ENCODE measurements at places on chromosomes 11 and 22. TPM values are rescaled to one million over a fixed set of nuclear protein-coding genes. Genes with fewer than 3 reads are reported as not detected.

Gene CCDC87
- total RNA-seq, result 0.41 TPM

GRCh38 chr11:70568035-70568813, 169.9 kb downstream of the CTTN start:
- H3K27me3 ChIP-seq, result peaks cover 44% of the 10 kb centered on the region
- peak; percentile 55 for DNase-seq
- H3K36me3 ChIP-seq, result no peaks in the 10 kb centered on the region

DNA sequence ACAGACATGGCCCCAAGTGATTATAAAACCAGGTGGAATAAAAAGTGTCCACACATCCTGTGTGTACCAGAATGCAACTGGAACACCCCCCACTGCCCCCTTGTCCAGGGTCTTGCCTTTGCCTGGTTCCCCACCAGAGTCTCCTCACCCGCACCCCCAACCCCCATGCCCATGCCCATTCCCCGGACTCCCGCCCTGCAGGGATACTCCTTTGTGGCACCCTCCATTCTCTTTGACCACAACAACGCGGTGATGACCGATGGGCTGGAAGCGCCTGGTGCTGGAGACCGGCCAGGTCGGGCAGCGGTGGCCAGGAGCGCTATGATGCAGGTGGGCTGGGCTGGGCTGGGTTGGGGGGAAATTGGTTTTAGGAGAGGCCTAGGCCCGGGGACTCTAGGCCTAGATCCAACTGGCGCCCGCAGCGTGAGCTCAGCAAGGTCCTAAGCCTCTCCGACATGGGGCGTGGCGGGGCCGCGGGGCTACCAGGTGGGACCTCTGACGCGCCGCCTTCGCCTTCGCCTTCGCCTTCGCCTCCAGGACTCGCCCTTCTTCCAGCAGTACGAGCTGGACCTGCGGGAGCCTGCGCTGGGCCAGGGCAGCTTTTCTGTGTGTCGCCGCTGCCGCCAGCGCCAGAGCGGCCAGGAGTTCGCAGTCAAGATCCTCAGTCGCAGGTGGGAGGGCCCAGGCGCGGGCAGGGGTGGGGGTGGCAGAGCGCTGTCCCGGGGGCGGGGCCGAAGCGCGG, 9.1 kb downstream of the RPS6KA4 start:
- H3K36me3 ChIP-seq, result peaks cover 79% of the 10 kb centered on the region
- no peak for DNase-seq
- H3K4me1 ChIP-seq, result peaks cover 6% of the 10 kb centered on the region
- no peaks in the 10 kb centered on the region for H3K27me3 ChIP-seq

DNA sequence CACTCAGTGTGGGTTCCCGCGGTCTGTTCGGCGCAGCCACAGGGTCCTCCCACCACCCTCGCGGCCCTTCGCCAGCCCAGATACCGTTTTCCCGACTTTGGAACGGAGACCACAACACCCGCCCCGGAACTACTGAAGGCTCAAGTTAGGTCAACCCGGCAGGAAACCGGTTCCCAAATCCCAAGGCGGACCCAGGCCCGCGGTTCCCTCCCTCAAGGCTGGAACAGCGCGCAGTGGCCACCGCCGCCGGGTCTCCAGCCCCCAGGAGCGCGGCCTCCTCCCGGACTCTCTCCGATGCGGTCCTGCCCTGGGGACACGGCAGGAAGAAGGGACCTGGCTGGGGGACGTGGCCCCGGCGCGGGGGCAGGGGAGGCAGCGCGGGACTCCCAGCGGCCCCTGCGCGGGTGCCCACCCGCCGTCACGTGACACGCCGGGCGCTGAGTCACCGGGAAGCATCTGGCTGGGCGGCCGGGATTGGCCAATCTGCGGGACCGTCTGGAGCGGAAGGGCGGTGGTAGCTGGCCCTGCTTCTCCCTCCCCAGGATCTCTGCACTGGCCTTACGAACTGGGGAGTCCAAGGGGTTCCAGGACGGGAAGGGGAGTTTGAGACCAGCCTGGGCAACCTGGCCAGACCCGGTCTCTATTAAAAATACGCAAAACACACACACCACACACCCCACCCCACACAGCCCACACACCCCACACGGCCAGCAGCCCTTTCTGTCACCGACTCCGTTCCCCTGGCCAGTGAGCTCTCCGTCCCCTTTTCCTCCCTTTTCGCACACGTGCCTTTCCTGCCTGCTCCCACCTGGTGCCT, 21.5 kb upstream of the MALAT1 start:
- H3K4me3 ChIP-seq, result peak overlapping the region; percentile 79
- H3K4me1 ChIP-seq, result peaks cover 79% of the 10 kb centered on the region
- H3K27ac ChIP-seq, result peak overlapping the region; percentile 99
- no peaks in the 10 kb centered on the region for H3K27me3 ChIP-seq
- H3K36me3 ChIP-seq, result no peaks in the 10 kb centered on the region

DNA sequence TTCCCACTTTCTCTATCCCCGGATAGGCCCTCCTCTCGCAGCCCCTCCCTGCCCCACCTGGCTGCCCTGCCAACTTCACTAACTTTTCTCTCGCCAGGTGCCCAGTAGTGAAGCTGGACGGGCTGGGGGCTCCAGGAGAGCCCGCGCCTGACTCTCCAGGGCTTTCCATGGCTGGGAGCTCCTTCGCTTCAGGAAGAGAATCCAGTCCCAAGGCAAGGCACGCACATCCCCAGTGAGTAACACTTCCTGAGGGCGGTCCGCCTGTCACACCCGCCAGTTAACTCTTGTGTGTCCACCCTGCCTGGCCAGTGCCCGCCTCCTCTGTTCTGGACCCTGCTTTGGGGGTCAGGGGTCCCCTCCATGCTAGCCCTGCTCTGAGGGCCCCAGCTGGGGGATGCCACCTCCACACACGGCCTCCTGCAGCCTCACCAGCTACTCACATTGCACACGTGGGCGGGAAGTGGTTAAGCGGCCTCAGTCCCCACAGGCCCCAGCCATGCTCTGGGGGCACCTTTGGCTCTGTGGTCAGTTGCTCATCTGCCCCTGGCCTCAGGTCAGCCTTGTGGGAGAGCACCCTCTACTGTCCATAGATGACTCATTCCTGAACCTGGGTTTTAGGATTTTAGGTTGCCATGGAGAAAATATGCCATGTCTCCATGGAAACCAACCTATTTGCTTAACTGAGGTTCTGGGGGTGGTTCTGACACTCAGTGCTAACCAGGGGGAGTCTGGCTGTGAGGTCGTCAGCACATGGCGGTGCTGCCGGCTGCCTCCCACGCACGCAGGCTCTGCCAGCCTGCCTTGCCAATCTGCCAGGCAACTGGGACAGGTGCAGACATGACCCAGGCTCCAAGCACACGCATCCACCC, at the start of gene RIN1:
RIN1 (minus strand) TSS at position 201 of the 869 bp plus-strand sequence; CDS start at position 169, 32 bp downstream.
- peaks cover 57% of the 10 kb centered on the region for H3K36me3 ChIP-seq
- H3K4me3 ChIP-seq, result peak within 1 kb of the TSS; percentile 79
- H3K27ac ChIP-seq, result peak within 1 kb of the TSS; percentile 88
- DNase-seq, result no peak
- H3K27me3 ChIP-seq, result no peaks in the 10 kb centered on the region

DNA sequence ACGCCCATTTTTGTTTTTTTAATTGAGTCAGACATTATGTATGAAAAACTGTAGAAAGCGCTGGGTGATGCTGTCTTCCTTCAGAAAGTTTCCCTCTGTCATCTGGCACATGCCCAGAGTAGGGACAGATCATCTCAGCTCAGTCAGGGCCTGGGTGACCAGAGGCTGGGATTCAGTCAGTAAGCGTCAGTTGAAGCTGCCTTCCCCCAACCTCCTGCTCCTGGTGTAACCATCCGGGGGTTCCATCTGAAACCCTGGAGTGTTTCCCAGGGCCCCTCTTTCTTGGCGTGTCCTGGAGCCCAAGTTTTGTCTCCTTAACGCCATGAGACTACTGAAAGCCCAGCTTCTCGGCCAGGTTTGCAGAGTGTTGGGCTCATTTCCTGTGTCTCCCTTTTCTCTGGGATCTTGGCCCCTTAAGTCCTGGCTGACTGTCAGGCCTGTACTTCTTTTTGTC, 10.7 kb downstream of the PPFIA1 start:
- H3K4me3 ChIP-seq, result no peak overlapping the region
- peaks cover 24% of the 10 kb centered on the region for H3K4me1 ChIP-seq
- peak overlapping the region; percentile 63 for H3K27ac ChIP-seq
- H3K27me3 ChIP-seq, result no peaks in the 10 kb centered on the region

All from left ventricle myocardium inferior (tissue), 1 donor.